Lung microvascular endothelial cell (primary cell): ENCODE measurements at places on chromosomes 1 and 21. TPM values are rescaled to one million over a fixed set of nuclear protein-coding genes. Genes with fewer than 3 reads are reported as not detected.

ITPKB gene
- total RNA-seq, result 18.7 and 19.4 TPM in 2 replicates

DDR2 gene
- total RNA-seq, result 3.4 and 9.2 TPM in 2 replicates

FAM110D gene
- total RNA-seq, result 4.8 and 6.0 TPM in 2 replicates

RGSL1 gene
- total RNA-seq, result not detected in 2 replicates

HSD3B2 gene
- not detected in 2 replicates for total RNA-seq

RGS8 gene
- not detected in 2 replicates for total RNA-seq

CD1C gene
- not detected in 2 replicates for total RNA-seq

PER3 gene
- 0.87 and 1.4 TPM in 2 replicates for total RNA-seq

KRTAP10-9 gene
- not detected in 2 replicates for total RNA-seq

RAB25 gene
- total RNA-seq, result not detected in 2 replicates

SLC45A3 gene
- 20.3 and 64.7 TPM in 2 replicates for total RNA-seq

ABCG1 gene
- 76.9 and 156 TPM in 2 replicates for total RNA-seq

SLC45A1 gene
- 0.44 and 1.2 TPM in 2 replicates for total RNA-seq

RAB29 gene
- total RNA-seq, result 14.8 and 20.4 TPM in 2 replicates

SPRR3 gene
- total RNA-seq, result not detected in 2 replicates

MROH7 gene
- under 0.01 TPM in 1 of 2 replicates, not detected in the other for total RNA-seq

UMODL1 gene
- total RNA-seq, result not detected in 2 replicates

MAP10 gene
- 0.44 and 0.60 TPM in 2 replicates for total RNA-seq

MTMR11 gene
- 0.40 and 0.87 TPM in 2 replicates for total RNA-seq

USP25 gene
- total RNA-seq, result 44.7 and 64.3 TPM in 2 replicates

PLA2G2F gene
- not detected in 2 replicates for total RNA-seq

F11R gene
- total RNA-seq, result 49.3 and 150 TPM in 2 replicates

OR2L13 gene
- not detected in 2 replicates for total RNA-seq

HPDL gene
- 0.60 and 1.3 TPM in 2 replicates for total RNA-seq

GBP6 gene
- total RNA-seq, result not detected in 2 replicates

AUNIP gene
- total RNA-seq, result 0.60 and 2.0 TPM in 2 replicates

PTGER3 gene
- total RNA-seq, result under 0.01 TPM in 2 replicates

CYP4B1 gene
- total RNA-seq, result not detected in 2 replicates

CFHR1 gene
- total RNA-seq, result not detected in 2 replicates

TNFAIP8L2 gene
- total RNA-seq, result 0.20 TPM in 1 of 2 replicates, not detected in the other

NEXN gene
- total RNA-seq, result 1.3 and 6.3 TPM in 2 replicates

FCRL3 gene
- not detected in 2 replicates for total RNA-seq

LCE1B gene
- total RNA-seq, result not detected in 2 replicates

NPPA gene
- total RNA-seq, result 0.60 TPM in 1 of 2 replicates, not detected in the other

NR1I3 gene
- not detected in 2 replicates for total RNA-seq

BATF3 gene
- total RNA-seq, result 0.44 and 2.0 TPM in 2 replicates

FAM131C gene
- total RNA-seq, result 0.22 TPM in 1 of 2 replicates, not detected in the other

AK5 gene
- total RNA-seq, result 20.9 and 21.2 TPM in 2 replicates

HOOK1 gene
- not detected in 2 replicates for total RNA-seq

CHRNB2 gene
- under 0.01 TPM in 1 of 2 replicates, not detected in the other for total RNA-seq

RBP7 gene
- total RNA-seq, result 0.22 TPM in 1 of 2 replicates, not detected in the other

CELA3A gene
- total RNA-seq, result not detected in 2 replicates

ELOA gene
- total RNA-seq, result 13.9 and 22.2 TPM in 2 replicates

BCL10 gene
- 53.0 and 92.5 TPM in 2 replicates for total RNA-seq

BRDT gene
- not detected in 2 replicates for total RNA-seq

RIIAD1 gene
- not detected in 2 replicates for total RNA-seq

ZMYM1 gene
- total RNA-seq, result 11.8 and 12.7 TPM in 2 replicates

FMO3 gene
- total RNA-seq, result not detected in 2 replicates

SHISAL2A gene
- total RNA-seq, result not detected in 2 replicates

TNFRSF14 gene
- total RNA-seq, result 55.8 and 177 TPM in 2 replicates

TRIM17 gene
- not detected in 2 replicates for total RNA-seq

HCRTR1 gene
- total RNA-seq, result 1.5 and 5.4 TPM in 2 replicates

CNKSR1 gene
- total RNA-seq, result not detected in 2 replicates

PDZK1 gene
- total RNA-seq, result not detected in 2 replicates

ATP5PO gene
- total RNA-seq, result 172 and 192 TPM in 2 replicates
